ENCODE measurements at places on chromosomes 5 and 9.

DNA sequence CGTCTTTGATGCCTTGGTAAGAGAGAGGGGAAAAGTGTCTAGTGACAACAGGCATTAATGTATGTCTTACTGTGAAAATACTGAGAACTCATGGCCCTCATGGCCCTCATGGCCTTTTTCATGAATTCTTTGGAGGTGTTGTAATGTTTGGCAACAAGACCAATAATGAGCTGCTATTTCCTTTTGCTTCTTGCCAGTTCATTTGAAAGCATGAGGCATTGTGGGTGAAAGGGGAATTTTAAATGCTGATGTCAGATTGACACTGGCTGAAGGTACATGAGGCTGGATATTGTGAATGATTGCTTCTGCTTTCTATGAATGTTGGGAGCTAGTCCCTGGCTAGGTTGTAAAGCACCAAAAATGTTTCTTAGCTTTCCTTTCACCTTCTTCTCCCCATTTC is 79.2 kb downstream of the DOCK2 start:
- DNase-seq: no peak

- no peak for DNase-seq
Measured at GRCh38 chr5:24899180-24899579, 254.4 kb upstream of the CDH10 start.

DNA sequence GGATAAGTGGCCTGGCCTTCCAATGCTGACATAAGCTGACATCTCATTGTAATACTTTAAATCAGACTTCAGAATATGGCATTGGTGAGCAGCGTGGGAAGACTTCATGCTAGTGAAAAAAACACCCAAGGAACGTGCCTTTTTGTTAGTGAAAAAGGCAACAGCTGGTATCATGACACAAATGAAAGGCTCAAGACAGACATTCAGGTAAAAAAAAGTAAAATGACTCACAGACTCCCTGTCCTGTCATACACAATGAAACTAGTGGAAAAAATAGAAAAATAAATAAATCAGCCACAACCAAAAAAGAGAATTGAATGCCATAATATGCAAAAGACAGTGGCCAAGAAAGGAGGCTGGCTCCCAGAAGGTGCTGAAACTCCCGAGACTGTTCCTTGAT is 24.4 kb upstream of the PPP1R2B start:
- DNase-seq: no peak

DNA sequence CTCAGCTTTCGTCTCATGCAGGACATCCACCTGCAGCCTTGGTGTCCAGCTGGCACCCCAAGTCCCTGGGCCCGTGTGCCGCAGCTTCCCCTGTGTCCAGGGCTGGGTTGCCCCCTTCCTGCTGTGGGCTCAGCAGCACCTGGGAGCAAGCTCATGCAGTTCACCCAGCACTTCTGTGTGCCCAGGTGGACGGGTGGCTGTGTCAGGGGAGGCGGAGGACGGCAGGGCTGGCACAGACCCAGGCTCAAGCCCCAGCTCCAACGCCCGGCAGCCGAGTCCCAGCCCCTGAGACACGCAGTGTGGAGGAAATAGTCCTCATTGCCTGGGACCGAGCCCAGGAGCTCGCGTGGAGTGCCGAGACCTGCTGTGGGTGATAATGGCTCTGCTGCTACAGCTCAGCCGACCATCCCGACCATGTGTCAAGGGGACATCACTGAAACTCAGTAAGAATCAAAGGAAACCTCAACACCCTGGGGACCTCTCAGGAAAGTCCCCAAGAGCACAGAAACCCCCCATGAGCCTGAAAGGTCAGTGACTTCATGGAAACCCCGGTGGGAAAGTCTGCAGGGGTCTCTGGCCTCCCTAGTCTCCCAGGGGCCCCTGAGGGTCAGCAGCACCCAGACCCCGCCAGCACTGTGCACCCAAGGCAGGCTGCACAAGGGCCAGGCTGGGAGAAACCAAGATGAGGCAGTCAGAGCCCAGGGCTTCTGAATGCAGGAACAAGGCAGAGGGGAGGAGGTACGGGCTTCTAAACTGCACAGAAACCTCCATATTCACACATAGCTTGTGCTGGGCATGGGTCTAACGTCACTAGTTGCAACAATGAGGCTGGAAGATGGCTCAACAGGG is 38.8 kb downstream of the LPCAT1 start:
- DNase-seq: no peak

DNA sequence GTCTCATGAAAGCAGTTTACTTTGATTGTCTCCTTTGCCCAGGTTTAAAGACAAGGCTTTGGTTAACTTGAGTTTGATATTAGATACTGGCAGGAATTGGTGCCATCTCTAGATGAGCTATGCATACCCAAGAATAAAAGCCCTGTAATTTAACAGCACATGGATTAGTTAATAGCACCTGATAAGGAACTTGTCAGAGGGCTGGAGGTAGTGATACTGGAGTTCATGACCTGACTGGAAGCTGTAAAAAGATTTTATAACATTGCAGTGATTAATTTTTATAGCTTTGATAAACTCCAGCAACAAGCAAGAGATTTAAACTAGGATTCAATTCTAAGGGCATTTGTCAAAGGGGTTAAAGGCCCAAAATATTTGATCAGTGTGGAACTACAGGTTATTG is 34.9 kb upstream of the SYK start:
- DNase-seq: no peak

DNA sequence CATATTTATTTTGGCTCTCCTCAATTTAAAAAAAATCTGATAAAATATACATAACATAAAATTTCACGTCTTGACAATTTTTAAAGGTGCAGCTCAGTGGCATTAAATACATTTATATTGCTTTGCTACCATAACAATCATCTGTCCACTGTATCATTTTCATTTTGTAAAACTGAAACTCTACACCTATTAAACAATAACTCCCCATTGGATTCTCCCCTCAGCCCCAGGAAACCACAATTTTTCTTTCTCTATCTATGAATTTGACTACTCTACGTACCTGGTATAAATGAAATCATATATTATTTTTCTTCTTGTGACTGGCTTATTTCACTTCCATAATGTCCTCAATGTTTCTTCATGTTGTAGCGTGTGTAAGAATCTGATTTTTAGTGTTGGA is 563.5 kb downstream of the PRR16 start:
- no peak for DNase-seq

DNA sequence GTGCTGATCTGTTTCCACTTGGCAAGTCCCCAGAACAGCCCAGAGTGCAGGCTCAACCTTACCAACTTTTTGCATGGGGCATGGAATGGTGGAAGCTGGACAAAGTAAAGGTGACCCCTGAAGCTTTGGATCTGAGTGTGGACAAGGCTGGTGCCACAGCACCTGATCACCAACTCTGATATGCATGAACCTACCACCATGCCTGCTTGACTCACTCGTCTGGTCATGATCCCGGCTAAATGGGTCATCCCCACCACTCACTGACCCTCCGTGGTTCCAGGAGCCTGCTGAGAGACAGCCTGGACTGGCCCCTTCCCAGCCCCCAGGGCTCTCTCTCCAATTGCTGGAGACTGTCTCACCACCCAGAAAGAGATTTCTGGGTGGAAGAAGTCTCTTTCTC is 14.4 kb upstream of the SLC22A4 start:
- no peak for DNase-seq

Data from stimulated activated CD4-positive, alpha-beta T cell treated with anti-CD3 and anti-CD28 coated beads, Interleukin-12 subunit alpha, Interleukin-12 subunit beta, amount 100 ng/mL, for 24 hours (primary cell).